ENCODE measurements at places on chromosomes 2 and 18. TPM values are rescaled to one million over a fixed set of nuclear protein-coding genes. Genes with fewer than 3 reads are reported as not detected.

The VWA3B gene
- total RNA-seq: not detected

The CD28 gene
- not detected for total RNA-seq

The FZD7 gene
- 134 TPM for total RNA-seq

The EFEMP1 gene
- 56.1 TPM for total RNA-seq

The COL4A3 gene
- total RNA-seq: not detected

The ASB18 gene
- not detected for total RNA-seq

The RRM2 gene
- total RNA-seq: 79.5 TPM

The WDPCP gene
- 5.5 TPM for total RNA-seq

The POTEJ gene
- total RNA-seq: not detected

The MDH1B gene
- 0.07 TPM for total RNA-seq

The TLX2 gene
- total RNA-seq: 0.23 TPM

The NCKAP5 gene
- 3.3 TPM for total RNA-seq

The NOL4 gene
- not detected for total RNA-seq

The CDH20 gene
- not detected for total RNA-seq

The ANKRD29 gene
- not detected for total RNA-seq

The RAB6C gene
- not detected for total RNA-seq

DNA sequence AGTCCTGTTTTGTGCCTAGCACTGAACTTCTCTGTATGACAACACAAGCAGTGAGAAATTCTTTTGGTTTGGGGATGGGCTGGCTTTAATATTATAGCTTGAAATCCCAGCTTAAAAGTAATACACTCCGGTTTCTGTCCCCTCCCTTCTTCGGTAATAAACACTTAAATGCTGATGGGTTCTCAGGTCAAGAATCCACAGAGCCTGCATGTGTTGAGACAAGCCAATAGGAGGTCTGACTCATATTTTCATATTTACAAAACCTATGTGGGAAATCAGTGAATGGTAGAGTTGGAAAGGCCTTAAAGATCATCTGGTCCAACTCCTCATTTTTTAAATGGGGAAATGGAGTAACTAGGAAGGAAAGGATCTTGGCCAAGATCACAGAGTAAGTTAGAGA lies 47.5 kb downstream of the VSNL1 start:
- H3K4me1 ChIP-seq: no peaks in the 10 kb centered on the region
- H3K27ac ChIP-seq: no peak overlapping the region
- no peaks in the 10 kb centered on the region for H3K36me3 ChIP-seq
- no peaks in the 10 kb centered on the region for H3K27me3 ChIP-seq
- no peak for DNase-seq

DNA sequence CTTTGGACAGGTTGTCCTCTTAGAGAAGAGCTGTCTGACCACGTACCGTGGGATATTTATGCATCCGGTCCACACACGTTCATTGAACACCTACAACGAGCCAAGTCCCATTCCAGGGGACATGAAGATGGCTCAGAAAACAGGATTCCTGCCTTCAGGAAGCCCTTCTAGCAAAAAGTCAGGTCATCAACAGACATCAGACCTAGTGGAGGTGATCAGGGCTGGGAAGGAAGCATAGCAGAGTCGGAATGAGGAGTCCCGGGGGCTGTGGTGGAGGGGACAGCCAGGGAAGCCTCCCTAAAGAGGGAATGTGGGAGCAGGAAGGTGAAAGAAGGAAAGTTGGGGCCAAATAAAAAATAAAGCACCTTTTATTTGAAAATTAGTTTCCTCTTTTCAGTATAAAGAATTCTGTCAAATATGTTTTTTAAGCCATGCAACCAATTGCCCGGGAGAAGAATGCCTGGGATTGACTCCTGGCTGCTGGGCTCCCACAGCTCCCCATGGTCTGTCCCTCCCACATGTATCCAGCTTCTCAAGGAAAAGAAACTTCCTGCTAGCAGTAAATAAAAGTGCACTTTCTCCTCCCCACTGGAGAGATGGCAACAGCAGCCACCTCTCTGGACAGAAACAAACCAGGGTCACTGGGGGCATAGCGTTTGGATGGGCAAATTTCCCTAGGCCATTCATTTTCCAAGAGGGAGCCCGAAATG lies 144.8 kb downstream of the SMAD7 start:
- peaks cover 6% of the 10 kb centered on the region for H3K27me3 ChIP-seq
- DNase-seq: no peak
- H3K4me1 ChIP-seq: peaks cover 32% of the 10 kb centered on the region
- peaks cover 26% of the 10 kb centered on the region for H3K36me3 ChIP-seq

GRCh38 chr2:30503007-30503694 lies 56.1 kb downstream of the LCLAT1 start:
- H3K27me3 ChIP-seq: peaks cover 1% of the 10 kb centered on the region
- peaks cover 25% of the 10 kb centered on the region for H3K36me3 ChIP-seq
- peak overlapping the region; percentile 27 for H3K27ac ChIP-seq
- peaks cover 33% of the 10 kb centered on the region for H3K4me1 ChIP-seq
- no peak overlapping the region for H3K4me3 ChIP-seq

DNA sequence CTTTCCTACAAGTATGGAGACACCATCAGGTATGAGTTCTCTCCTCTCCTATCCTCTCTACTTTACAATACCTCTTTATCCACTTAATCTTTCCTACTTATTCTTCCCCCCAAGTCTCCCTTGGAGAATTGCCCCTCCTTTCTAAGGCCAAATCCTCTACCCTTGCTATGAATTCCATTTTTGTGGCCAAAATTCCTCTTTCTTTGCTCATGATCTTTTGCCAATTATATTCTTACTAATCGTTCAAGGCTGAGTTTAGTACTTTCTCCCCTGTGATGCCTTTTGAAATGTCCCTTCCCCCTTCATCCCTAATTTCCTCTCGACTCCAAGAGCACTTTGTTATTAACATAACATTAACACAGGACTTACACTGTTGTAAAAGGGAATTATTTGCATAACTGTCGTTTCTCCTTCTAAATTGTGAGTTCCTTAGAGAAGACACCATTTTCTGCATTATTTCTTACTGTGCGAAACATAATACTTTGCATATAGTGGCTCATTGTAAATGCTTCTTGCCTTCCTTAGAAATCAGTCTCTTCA lies 133.4 kb downstream of the KCTD1 start:
- H3K27me3 ChIP-seq: peaks cover 3% of the 10 kb centered on the region
- H3K4me3 ChIP-seq: no peak overlapping the region
- no peak overlapping the region for H3K27ac ChIP-seq
- DNase-seq: no peak
- H3K36me3 ChIP-seq: no peaks in the 10 kb centered on the region

DNA sequence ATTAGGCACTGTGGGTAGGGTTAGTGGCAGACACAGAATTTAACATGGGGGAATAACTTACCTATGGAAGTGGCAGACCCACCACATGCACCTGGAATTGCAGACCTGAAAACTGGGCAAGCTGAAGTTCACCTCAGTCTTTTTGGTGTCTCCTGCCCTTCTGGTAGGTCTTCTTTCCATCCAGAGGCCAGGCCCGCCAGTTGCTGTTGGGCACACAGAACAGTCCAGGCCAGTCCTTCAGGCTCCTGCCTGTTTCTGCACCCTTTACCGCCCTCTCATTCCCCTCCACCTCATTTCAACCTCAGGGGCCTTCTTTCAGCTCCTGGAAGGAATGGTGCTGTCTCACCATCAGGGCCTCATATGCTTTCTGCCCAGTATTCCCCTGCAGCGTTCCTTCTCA lies 358.9 kb upstream of the ETAA1 start:
- H3K27ac ChIP-seq: no peak overlapping the region
- H3K36me3 ChIP-seq: no peaks in the 10 kb centered on the region
- no peaks in the 10 kb centered on the region for H3K27me3 ChIP-seq
- peaks cover 68% of the 10 kb centered on the region for H3K4me1 ChIP-seq
- H3K4me3 ChIP-seq: no peak overlapping the region

DNA sequence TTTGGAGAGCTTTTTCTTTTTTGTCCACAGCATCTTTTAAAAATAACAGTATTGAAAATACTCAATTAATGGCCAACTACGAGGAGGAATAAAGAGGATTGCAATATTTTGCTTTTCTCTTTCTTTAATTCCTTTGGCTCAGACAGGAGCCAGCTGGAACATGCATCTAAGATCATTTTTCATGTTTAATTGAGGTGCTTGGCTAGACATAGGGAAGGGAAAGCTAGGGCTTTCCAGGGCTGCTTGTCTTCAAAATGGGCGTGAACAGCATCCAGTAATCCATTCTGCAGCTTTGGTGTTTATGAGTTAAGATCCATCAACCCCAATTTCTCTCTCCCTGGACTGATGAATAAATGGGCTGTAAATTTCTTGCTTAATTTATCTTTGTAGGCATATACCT lies 323.0 kb downstream of the PTPRM start:
- H3K27me3 ChIP-seq: no peaks in the 10 kb centered on the region
- H3K4me3 ChIP-seq: no peak overlapping the region
- H3K27ac ChIP-seq: no peak overlapping the region
- H3K36me3 ChIP-seq: no peaks in the 10 kb centered on the region
- H3K4me1 ChIP-seq: no peaks in the 10 kb centered on the region
- DNase-seq: no peak

GRCh38 chr2:36403675-36404230 lies 48.2 kb downstream of the CRIM1 start:
- 0 out of 2 replicates have a peak, but pooled peaks cover 3% of the 10 kb centered on the region for H3K27me3 ChIP-seq
- peaks cover 14% of the 10 kb centered on the region for H3K36me3 ChIP-seq
- peak; percentile 94 for DNase-seq
- H3K27ac ChIP-seq: no peak overlapping the region
- H3K4me3 ChIP-seq: no peak overlapping the region
- H3K4me1 ChIP-seq: peaks cover 29% of the 10 kb centered on the region

DNA sequence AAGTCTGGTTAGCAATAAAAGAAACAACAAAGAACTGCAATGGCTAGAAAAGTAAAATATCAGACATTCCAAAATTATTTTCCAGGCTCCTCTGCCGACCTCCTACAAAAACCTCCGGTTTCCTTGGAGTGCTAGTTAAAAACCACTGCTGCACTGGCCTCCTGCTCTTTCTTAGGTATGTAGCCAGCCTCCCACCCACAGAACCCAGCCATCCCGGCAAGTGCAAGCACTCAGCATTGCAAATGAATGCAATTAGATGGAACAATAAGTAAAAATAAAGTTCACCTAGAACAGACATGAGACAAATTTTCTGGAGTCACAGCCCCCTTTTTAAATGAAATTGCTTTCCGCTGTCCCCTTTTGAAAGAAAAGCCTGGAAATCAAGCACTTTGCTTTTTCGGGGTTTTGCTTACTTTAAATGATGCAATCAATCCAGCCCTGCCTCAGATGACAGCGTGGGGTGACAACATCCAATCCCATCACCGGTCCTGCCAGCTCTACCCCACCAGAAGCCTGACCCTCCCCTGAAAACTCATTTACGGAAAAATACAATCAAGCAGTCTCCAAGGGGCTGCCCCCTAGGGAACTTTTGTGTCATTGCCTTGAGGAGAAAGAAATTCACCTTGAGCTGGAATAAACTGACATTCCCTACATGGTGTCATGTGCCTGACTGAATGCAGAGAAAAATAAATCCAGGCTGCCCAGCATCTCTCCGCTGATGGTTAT lies 199.8 kb downstream of the EPHA4 start:
- no peaks in the 10 kb centered on the region for H3K36me3 ChIP-seq
- no peak overlapping the region for H3K27ac ChIP-seq
- no peak overlapping the region for H3K4me3 ChIP-seq
- peaks cover 11% of the 10 kb centered on the region for H3K27me3 ChIP-seq

GRCh38 chr2:235506291-235506996 lies 12.6 kb downstream of the AGAP1 start:
- no peak for DNase-seq
- H3K27me3 ChIP-seq: no peaks in the 10 kb centered on the region
- no peaks in the 10 kb centered on the region for H3K36me3 ChIP-seq
- peaks cover 21% of the 10 kb centered on the region for H3K4me1 ChIP-seq
- H3K4me3 ChIP-seq: no peak overlapping the region

- no peaks in the 10 kb centered on the region for H3K36me3 ChIP-seq
- H3K4me3 ChIP-seq: peak overlapping the region; percentile 46
- H3K27ac ChIP-seq: peak overlapping the region; percentile 71
- peak; percentile 63 for DNase-seq
- no peaks in the 10 kb centered on the region for H3K27me3 ChIP-seq
- H3K4me1 ChIP-seq: peaks cover 90% of the 10 kb centered on the region
Observed at GRCh38 chr2:164984428-164984827, 29.1 kb upstream of the SLC38A11 start.

DNA sequence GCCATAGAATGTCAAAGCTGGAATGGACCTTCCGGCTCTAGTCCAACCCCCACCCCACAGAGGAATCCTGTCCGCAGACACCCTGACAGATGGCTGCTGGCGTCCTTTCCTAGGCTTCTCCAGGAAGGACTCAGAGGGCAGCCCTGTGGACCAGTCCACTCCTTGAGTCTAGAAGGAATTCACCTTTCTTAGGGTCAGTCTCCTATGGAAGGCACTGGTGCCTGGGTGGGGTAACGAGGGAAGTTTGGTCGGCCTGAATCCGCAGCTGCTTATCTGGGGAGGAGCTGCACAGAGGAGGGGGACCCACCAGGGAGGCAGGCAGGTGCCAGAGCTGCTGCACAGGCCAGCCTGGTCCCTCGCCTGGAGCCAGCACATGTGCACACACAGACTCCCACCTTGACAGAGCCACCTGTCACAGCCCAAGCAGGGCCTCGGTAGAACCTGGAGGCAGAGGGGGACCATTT lies 2.5 kb downstream of the DNMT3A start:
- no peak for DNase-seq
- no peaks in the 10 kb centered on the region for H3K4me1 ChIP-seq
- no peak overlapping the region for H3K27ac ChIP-seq
- H3K27me3 ChIP-seq: peaks cover 5% of the 10 kb centered on the region
- H3K36me3 ChIP-seq: no peaks in the 10 kb centered on the region

DNA sequence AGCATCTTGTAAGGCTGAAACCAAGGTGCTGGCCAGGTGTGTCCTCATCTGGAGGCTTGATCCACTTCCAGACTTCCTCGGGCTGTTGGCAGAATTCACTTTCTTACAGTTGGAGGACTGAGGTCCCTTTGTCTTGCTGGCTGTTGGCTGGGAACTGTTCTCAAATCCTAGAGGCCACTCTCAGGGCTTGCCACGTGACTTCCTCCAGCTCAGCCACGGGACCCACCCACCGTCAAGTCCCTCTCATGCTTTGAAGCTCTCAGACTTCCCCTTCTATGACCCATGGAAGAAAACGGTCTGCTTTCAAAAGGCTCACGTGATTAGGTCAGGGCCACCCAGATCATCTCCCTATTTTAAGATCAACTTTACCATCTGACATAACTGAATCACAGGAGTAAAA lies 77.1 kb downstream of the SMAD4 start:
- no peaks in the 10 kb centered on the region for H3K36me3 ChIP-seq
- DNase-seq: no peak
- no peak overlapping the region for H3K4me3 ChIP-seq
- no peak overlapping the region for H3K27ac ChIP-seq
- no peaks in the 10 kb centered on the region for H3K27me3 ChIP-seq

- H3K36me3 ChIP-seq: no peaks in the 10 kb centered on the region
- DNase-seq: peak; percentile 85
- peaks cover 52% of the 10 kb centered on the region for H3K4me1 ChIP-seq
- H3K27me3 ChIP-seq: peaks cover 11% of the 10 kb centered on the region
Observed at GRCh38 chr2:85707304-85707703, 13.1 kb downstream of the GNLY start.

- H3K4me3 ChIP-seq: peak overlapping the region; percentile 62
- H3K4me1 ChIP-seq: peaks cover 58% of the 10 kb centered on the region
- H3K27me3 ChIP-seq: no peaks in the 10 kb centered on the region
- DNase-seq: peak; percentile 32
- H3K36me3 ChIP-seq: no peaks in the 10 kb centered on the region
Observed at GRCh38 chr2:31287654-31288053, 53.7 kb downstream of the EHD3 start.
